ENCODE measurements at places on chromosomes 2 and 18. TPM values are rescaled to one million over a fixed set of nuclear protein-coding genes. Genes with fewer than 3 reads are reported as not detected.

SERPINB5 gene
- 15.6 TPM for polyA plus RNA-seq

DNA sequence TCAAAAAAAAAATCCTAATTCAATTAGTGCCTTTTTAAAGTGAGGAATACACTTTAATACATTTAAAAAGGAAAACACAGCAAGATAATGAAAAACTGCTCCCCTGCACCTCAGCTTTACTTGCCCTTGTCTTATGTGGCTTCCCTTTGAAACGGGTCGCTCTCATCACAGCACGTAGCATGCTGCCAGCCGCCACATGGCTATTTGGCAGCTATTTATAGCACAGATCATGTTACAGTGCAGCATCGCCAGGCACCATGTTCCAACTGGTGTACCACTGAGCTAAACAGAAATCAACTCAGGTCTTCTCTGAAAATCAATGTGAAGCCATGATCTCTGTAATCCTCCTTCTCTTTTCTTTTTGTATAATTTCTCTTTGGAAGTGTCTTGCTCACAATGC lies 65.1 kb downstream of the TMEM182 start:
- peak; percentile 20 for DNase-seq

GRCh38 chr2:210195101-210195852 lies 24.1 kb upstream of the KANSL1L start:
- DNase-seq, result no peak

GRCh38 chr18:2923464-2923863 lies 76.7 kb downstream of the EMILIN2 start:
- DNase-seq, result no peak

DNA sequence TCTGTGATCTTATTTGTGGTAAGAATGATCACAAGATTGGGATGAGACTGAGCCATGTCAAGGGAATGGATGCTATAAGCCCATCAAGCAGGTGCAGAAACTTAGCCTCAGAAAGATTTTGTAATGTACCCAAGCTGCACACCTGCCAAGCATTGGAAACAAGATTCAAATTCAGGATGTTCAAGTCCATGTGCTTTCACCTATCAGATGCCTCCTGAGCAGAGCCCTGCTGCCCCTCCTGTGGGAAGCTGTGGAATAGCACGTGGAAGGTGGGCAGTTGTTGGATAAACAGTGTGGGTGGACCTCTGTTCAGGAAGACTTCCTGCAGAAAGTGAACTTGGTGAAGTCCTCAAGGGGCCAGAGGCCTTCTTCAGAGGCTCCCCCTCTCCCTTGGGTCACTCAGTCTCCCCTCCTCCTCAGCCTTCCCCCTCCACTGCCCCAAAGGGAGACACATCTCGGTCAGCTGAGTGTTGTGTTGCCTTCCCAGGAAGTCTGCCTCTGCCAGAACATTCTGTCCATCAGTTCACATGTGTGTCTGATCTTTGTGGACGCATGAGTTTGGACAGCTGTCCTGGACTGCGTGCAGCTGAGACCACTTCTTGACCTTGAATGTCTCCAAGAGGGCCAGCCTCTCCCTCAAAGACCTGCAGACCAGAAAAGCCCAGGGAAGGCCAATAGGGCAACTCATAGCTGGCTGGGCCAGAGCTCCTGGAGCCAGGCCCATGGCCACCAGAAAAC lies 186.1 kb downstream of the INHBB start:
- peak; percentile 68 for DNase-seq

DNA sequence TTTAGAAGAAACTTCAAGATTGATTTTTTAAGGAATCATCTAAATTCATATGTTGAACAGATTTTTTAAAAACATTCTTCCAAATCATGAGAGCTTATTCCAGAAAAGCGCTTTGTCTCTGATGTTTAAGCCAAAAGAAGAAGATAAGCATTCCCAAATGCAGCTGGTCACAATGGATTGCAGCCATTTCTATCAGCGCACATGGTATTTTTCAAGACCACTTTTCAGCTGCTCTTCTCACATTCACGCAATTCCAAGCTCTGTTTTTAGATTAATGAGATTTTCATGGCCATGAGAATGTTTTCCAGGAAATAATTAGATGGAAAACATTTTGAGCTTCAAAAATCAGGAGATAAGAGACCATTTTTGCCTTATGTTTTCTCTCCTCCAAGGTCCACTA lies 8.7 kb downstream of the OSBPL1A start:
- peak; percentile 45 for DNase-seq

- DNase-seq, result no peak
These were observed 2.1 kb downstream of the SERTAD2 start for GRCh38 chr2:64651590-64651989.

- no peak for DNase-seq
These were observed 135.5 kb downstream of the EIPR1 start for GRCh38 chr2:3241971-3242746.

GRCh38 chr2:147260241-147260640 lies 584.6 kb upstream of the ACVR2A start:
- DNase-seq, result no peak

GRCh38 chr2:109331081-109331480 lies 202.1 kb downstream of the SH3RF3 start:
- DNase-seq, result no peak

DNA sequence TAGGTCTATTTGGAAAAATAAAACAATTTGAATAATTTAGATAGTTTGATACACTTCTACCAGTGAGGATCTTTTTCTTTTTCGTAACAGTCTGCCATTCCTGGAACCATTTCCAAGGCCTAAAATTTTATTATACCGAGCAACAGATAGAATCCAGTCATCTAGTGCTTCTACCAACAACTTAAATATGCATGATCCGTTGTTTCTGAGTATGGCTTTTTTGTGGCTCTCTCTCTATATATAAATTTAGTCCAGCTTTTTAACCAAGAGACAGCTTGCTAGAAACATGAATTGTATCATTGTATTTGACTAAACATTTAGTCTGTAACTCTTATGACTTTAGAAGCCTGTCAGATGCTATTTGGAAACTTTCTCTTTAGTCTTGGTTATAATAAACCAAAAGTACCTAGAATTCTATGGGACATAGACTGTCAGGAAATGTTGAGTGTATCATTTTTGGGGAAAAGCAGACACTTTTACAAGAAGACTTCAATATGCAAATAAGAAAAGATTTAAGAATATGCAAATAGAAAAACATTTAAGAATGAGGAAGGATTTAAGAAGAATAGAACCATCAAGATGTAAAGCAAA lies 161.4 kb downstream of the ZEB2 start:
- no peak for DNase-seq

- peak; percentile 62 for DNase-seq
These were observed 10.7 kb downstream of the VPS54 start for GRCh38 chr2:64008434-64009009.

COLEC12 gene
- polyA plus RNA-seq, result 10.4 TPM

DNA sequence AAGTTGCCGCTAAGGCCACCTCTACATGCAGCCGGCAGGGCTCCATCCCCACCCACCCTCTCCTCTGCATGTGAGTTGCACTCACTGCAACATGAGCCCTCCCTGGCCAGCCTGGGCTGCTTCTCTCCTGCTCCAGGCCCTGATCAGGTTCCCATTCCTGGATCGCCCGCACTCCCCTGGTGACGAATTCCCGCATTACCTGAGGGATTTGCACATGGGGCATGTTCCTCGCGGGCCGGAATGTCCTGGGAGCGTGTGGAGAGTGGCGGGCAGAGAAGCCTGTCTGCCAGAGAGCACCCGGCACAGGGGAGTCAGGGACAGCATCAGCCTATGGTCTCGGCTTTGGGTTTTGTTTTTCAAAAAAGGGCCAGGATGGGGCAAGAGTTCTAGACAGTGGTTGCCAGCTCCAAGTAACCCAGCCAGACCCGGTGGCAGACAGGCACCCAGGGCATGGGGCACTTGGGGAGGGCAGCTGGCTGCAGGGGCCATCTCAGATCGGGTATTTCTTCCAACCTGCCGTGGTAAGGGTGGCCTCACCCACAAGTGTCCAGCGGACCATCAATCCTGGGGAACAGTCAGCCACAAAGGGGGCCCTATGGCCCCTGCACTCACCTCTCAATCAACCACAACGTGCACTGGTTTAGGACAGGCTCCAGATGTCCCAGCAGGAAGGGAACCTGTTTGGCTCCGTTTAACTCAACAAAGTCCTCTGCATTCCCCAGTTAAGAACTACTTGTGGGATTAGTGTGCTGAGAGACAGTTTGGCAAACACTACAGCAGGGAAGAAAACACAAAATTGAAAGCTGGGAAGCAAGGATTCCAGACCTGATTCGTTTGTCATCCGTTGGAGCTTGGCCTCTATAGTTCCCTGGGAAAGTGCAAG lies 187.7 kb downstream of the SMAD7 start:
- DNase-seq, result no peak

- no peak for DNase-seq
These were observed 23.5 kb downstream of the GPD2 start for GRCh38 chr2:156459720-156460119.

DNA sequence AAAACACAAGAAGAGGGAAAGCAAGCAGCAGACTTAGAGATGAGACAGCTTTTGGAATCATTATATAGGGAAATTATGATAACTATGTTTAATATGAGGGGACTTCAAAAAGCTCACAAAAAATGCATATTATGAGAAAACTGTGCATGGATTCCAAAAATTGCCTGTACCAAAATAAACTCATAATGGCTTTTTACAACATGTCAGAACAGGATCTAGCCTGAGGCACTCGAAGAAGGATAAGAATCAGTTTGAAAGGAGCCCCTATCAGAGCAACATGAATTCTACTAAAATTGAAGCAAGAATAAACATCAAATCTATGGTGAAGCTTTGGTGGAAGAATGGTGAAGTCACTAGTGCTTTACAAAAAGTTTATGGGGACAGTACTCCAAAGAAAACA lies 187.4 kb downstream of the RDH14 start:
- no peak for DNase-seq

DNA sequence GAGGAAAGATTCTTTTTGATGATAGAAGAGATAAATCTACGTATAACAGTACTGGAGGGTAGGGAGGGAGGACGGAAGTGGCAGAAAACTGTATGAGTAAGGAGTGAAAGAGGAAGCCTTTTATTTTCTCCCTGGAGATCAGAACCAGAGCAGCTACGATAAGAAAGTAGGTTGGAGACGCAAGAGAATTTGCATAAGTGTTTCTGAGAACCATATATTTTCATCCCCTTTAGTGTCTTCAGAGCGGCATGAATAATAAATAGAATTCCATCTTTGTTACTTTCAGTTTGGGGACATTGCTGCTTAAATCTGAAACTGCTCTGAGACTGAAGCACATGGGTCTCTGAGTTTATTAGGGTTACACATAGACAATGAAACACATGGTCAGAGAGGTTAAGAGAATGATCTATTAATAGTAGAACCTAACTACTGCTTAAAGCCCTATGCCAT lies 230.2 kb upstream of the TNP1 start:
- no peak for DNase-seq

UGT1A5 gene
- polyA plus RNA-seq, result not detected

DNA sequence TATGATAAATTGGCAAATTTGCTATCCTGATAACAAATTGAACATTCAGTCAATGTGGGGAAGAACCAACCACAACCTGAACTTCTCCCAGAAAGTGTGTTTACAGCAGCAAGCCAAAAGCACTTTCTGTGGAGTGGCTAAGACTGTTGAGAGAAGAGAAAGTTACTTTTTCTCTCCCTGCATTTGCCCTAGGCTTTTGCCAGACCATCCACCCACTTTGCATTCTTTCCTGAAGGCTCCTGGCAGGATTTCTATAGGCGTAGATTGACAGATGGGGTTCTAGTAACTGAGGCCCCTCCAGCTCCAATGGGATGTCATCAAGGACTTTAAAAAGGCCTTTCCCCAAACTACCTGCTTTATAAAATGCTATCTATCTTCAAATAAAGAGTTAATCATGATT lies 215.2 kb downstream of the GULP1 start:
- no peak for DNase-seq

DNA sequence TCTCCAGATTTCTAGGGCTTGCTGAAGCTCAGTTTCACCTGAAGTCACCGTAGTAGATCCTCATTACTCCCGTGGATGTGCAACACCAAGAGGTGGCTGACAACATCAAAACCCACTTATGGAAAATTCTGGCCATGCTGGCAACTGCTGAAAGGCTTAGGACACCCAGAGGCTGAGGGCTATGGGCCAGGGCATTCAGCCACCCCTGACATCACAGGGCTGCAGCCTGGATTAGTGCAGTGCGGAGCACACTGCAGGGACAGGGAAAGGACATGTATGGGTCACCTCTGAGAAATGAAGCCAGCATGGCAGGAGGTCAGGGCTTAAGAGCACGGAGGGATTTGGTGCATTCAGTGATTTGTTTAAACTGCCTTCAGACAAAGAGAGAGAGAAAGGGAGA lies 300.6 kb downstream of the TDRD15 start:
- DNase-seq, result no peak

- DNase-seq, result no peak
These were observed 148.1 kb downstream of the ZNF407 start for GRCh38 chr18:74745633-74746403.

CWC22 gene
- polyA plus RNA-seq, result 4.4 TPM

GRCh38 chr2:100038011-100038410 lies 104.4 kb downstream of the AFF3 start:
- no peak for DNase-seq

PROC gene
- polyA plus RNA-seq, result not detected

DSG1 gene
- polyA plus RNA-seq, result 5.4 TPM

TXNDC2 gene
- polyA plus RNA-seq, result 212 TPM

DNA sequence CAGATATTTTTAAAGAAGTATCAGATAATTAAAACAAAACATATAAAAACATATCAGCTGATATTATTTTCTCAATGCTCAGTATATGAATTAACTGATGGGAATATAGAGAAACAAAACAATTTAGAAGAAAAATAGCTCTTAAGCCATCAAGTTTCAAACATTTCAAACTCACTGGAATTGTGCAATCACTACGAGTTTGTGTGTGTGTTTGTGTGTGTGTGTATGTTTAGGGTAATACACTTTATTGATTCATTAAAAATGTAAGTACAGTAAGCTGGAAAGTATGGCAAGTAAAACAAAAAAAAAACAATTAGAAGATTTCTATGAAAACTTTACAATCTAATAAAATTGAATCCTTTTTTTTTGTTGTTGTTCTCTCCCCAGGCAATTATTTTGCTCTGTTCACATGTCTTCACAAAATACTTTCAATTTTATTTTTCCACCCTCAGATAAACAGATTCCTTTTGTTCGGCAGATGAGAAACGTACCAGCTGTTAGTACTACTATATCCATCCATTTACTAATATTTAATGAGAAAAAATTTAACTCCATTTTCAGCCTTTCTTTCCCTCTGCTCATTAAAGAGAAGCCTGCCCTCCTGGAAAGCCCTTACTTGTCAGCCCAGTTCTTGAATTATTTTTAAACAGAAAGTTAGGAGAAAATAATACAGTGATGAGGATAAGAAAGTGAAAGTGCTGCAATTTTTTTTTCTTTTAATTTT lies 87.6 kb downstream of the SLC8A1 start:
- DNase-seq, result no peak

RAPGEF4 gene
- 14.3 TPM for polyA plus RNA-seq

DNA sequence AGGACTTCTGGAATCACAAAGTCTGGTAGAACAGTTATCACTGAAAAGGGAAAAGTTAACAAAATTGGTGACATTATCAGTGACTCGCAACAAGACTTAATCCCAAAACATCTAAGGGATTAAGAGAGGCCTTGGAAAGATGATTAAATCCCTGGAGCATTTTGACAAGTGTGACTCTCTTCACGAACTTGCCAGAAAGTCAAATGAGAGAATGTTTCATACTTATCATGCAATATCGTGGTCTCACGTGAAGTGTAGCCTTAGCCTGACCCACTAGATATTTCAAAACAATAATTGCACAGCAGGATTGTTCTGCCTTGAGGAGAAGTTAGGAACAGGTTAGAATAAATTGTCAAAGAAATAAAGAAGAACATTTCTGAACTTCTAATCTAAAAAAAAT lies 104.5 kb downstream of the COL6A3 start:
- DNase-seq, result no peak

- DNase-seq, result no peak
These were observed 2.8 kb upstream of the KLHL14 start for GRCh38 chr18:32775628-32776027.

- DNase-seq, result no peak
These were observed 71.8 kb downstream of the SLC8A1 start for GRCh38 chr2:40380041-40380440.
